ENCODE measurements at places on chromosomes 4 and X.
A peak's percentile ranks its signal among the peaks of the same experiment; 100 is the strongest.

- DNase-seq, result no peak
- H3K4me3 ChIP-seq, result no peak overlapping the region
- H3K27ac ChIP-seq, result no peak overlapping the region
- H3K36me3 ChIP-seq, result no peaks in the 10 kb centered on the region
- no peaks in the 10 kb centered on the region for H3K27me3 ChIP-seq
Measured at GRCh38 chr4:99859618-99860017, 34.6 kb downstream of the LAMTOR3 start.

- DNase-seq, result no peak
- peaks cover 88% of the 10 kb centered on the region for H3K36me3 ChIP-seq
- no peak overlapping the region for H3K4me3 ChIP-seq
Measured at GRCh38 chr4:2923141-2923551, 40.1 kb downstream of the NOP14 start.

DNA sequence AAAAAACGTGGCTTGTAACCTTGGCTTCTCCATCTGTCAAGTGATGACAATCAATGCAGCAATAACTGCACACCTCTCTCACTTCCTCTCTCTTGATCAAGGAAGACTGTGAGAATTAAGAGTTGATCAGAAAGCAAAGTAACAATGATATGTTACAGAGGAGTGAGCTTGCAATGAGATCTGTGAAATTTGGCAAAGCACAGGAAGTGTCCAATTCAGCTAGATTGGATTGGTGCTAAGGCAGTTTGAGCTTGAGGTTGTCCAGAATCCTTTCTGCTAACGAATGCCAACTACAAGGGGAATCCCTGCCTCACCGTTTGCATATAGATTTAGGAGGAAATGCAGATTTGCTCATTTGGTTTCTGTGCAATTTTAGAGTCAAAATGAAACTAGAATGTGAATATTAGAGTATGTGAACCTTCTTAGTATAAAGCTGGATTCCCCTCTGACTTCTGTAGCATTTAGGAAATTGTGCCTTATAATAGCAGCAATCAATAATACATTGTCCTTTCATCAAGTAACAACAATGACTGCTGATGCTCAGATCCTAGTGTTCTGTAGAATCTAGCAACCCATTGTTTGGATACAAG, 346.4 kb downstream of the PTTG2 start:
- H3K36me3 ChIP-seq, result no peaks in the 10 kb centered on the region
- no peak overlapping the region for H3K27ac ChIP-seq
- no peak overlapping the region for H3K4me3 ChIP-seq
- no peaks in the 10 kb centered on the region for H3K4me1 ChIP-seq

DNA sequence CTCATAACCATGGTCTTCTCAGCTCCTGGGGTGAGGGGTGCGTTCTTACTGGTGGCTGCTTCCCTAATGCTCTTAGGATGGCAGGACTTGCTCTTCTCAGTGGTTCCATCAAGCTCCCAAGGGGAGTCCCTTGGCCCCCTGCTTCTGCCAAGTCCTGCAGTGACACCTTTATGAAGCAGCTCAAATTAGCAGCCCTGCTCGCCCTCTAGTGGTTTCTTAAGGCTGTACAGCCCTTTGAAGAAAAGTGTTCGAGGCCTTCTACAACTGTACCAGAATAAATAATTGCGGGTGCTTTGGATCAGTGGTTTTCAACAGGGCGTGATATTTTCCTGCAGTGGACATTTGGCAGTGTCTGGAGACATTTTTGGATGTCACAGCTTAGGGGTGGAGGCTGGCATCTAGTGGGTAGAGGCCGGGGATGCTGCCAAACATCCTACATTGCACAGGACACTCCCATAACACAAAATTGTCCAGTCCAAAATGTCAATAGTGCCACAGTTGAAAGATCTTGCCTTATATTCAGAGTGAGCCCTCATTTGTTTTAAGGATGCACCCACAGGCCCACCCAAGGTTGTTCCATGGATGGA, 204.7 kb upstream of the S100G start:
- no peak overlapping the region for H3K27ac ChIP-seq
- H3K4me1 ChIP-seq, result no peaks in the 10 kb centered on the region
- H3K36me3 ChIP-seq, result no peaks in the 10 kb centered on the region
- no peaks in the 10 kb centered on the region for H3K27me3 ChIP-seq

DNA sequence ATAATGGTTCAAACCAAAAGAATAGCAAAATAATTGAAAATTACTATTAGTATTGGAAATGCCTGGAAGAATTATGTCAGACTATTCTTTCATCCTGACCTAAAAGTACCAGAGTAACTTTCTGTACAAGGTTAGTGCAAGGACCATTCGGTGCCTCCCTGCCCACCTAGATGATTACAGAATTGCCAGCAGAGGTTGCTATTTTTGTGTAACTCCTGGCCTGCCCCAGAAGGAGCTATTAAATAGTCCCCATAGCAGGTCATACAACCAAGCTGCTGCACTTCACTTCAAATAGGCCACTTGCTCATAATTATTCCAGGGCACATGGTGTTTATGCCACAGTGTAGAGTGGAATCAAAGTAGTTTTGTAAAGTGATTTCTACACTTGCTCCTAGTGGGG, 831.1 kb upstream of the PABPC4L start:
- no peaks in the 10 kb centered on the region for H3K27me3 ChIP-seq
- no peak for DNase-seq
- H3K36me3 ChIP-seq, result no peaks in the 10 kb centered on the region
- no peak overlapping the region for H3K27ac ChIP-seq
- H3K4me3 ChIP-seq, result no peak overlapping the region

GRCh38 chr4:2924765-2925301, 38.4 kb downstream of the NOP14 start:
- H3K36me3 ChIP-seq, result peaks cover 91% of the 10 kb centered on the region
- no peak overlapping the region for H3K27ac ChIP-seq
- no peak overlapping the region for H3K4me3 ChIP-seq
- DNase-seq, result no peak
- no peaks in the 10 kb centered on the region for H3K27me3 ChIP-seq

- H3K27ac ChIP-seq, result peak overlapping the region; percentile 98
- H3K4me1 ChIP-seq, result peaks cover 26% of the 10 kb centered on the region
- peak overlapping the region; percentile 93 for H3K4me3 ChIP-seq
- no peaks in the 10 kb centered on the region for H3K36me3 ChIP-seq
- H3K27me3 ChIP-seq, result no peaks in the 10 kb centered on the region
- no peak for DNase-seq
Measured at GRCh38 chr4:77820649-77821561, 1.7 kb upstream of the CNOT6L start.

All from heart right ventricle (tissue), 16 donors.